ENCODE measurements at places on chromosomes 4 and X. TPM values are rescaled to one million over a fixed set of nuclear protein-coding genes. Genes with fewer than 3 reads are reported as not detected.

Gene PCDH19
- total RNA-seq, result under 0.01 TPM

Gene SLC6A14
- total RNA-seq, result under 0.01 TPM

Gene ALAS2
- not detected for total RNA-seq

Gene FHIP1A
- total RNA-seq, result 0.43 TPM

Gene FRG2
- total RNA-seq, result not detected

Gene BEX1
- 0.92 TPM for total RNA-seq

Gene GAGE12F
- not detected for total RNA-seq

Gene FAM236D
- not detected for total RNA-seq

Gene FAM47E
- 1.4 TPM for total RNA-seq

Gene C1GALT1C1
- 28.2 TPM for total RNA-seq

Gene PNMA6F
- total RNA-seq, result not detected

Gene RAPGEF2
- total RNA-seq, result 27.7 TPM
